Activated naive CD4-positive, alpha-beta T cell (primary cell): ENCODE measurements at places on chromosomes 2 and 18.

GRCh38 chr2:27690052-27690451, 26.4 kb downstream of the SLC4A1AP start:
- no peak for DNase-seq

GRCh38 chr2:40450796-40451430, 977 bp downstream of the SLC8A1 start:
- no peak for DNase-seq

GRCh38 chr2:58186501-58186900, 54.6 kb downstream of the FANCL start:
- no peak for DNase-seq

GRCh38 chr2:18132697-18133096, 254.2 kb downstream of the KCNS3 start:
- DNase-seq = no peak

DNA sequence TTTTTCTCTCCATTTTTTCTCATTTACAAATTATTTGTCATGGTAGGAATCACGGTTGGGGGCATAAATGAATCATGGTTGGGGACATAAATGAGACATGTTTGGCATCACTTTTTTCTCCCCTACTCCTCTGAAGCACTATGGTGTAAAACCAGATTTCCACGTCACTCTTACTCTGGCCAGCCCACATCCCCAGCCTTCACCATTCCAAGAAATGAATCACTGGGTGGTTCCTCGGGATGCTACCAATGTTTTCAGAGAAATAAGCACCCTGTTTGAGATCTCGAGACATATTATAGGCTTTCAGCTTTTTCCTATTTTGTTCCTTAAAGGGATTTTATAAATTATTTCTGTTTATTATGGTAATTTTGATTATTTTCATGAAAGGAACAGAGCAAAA, 155.0 kb upstream of the SLC8A1 start:
- DNase-seq = no peak

DNA sequence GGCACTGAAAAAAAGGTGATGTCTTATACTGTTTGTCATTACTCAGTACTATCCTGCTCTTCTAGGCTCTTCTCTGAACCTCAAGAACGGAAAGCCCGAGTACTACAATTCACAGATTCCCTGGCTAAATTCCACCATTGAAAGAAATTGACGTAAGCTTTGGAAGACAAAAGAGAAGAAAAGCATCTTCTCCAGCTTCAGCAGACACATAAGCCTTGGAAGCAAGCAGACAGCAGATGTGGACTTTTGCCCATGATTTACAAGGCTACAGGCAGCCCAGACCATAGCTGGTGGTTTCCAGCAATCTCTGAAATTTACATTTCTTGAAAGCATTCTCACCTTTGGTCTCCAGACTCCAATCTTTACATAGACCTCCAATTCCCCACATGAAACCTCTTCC, 289.0 kb downstream of the C1D start:
- no peak for DNase-seq

GRCh38 chr2:64819774-64820688, 166.3 kb upstream of the SERTAD2 start:
- DNase-seq = no peak

DNA sequence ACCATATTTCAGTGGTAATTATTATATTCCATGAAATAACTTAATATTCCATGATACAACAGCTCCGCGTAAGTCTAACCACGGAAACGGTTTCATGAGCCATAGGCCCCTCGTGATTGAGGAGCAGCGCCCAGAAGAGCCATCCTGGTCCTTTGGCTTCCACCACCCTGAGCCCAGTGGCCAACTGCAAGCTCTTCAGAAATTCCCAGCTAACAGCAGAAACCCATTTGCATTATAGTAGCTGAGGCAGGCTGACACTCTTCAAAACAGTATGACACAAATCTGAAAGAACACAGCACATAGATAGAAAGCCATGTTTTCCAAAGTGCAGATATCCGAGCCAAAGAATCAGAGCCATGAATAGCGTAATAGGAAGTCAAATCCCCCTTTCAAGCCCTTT, 120.9 kb upstream of the NFATC1 start:
- DNase-seq = no peak

- DNase-seq = no peak
These were observed 4.2 kb downstream of the KYNU start for GRCh38 chr2:142881619-142882018.

GRCh38 chr2:73759904-73760303, 20.0 kb downstream of the DUSP11 start:
- DNase-seq = no peak

GRCh38 chr2:63855418-63856302, 14.0 kb downstream of the UGP2 start:
- peak; percentile 5 for DNase-seq

GRCh38 chr18:9764011-9764481, 55.9 kb downstream of the RAB31 start:
- no peak for DNase-seq

DNA sequence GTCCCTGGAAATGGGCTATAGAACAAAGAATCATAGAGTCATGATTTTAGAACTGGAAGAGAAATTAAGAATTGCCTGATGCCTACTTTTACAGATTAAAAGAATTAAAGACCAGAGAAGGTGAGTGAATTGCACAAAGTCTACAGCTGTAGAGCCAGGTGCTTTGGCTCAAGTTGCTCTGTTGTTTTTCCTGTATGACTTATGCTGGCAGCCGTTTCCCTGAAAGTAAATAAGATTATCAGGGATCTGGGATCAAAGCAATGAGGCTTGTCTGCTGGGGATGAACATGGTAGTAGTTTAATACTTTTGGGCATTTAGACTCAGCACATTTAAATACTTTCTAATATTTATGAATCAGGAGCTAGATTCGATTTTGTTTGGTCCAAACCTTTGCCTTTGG, 166.9 kb downstream of the PRPF40A start:
- no peak for DNase-seq

DNA sequence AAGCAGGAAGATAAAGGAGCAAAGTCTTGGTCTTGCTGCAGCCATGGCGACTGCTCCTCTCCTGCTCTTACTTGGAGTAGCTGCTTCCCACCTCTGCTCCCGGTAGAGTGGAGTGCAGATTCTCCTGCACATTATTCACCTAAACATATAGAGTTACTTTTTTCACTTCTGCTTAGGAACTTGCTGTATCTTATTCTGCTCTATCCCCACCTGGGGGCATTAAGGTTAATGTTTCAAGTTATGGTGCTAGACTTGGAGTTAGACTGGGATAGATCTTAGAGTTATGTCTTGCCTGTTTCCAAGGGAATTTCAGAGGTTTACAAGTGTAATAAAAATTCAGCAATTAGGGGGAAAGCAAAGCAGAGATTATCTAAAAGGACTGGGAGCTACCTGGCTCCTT, 144.2 kb downstream of the SETBP1 start:
- DNase-seq = no peak

DNA sequence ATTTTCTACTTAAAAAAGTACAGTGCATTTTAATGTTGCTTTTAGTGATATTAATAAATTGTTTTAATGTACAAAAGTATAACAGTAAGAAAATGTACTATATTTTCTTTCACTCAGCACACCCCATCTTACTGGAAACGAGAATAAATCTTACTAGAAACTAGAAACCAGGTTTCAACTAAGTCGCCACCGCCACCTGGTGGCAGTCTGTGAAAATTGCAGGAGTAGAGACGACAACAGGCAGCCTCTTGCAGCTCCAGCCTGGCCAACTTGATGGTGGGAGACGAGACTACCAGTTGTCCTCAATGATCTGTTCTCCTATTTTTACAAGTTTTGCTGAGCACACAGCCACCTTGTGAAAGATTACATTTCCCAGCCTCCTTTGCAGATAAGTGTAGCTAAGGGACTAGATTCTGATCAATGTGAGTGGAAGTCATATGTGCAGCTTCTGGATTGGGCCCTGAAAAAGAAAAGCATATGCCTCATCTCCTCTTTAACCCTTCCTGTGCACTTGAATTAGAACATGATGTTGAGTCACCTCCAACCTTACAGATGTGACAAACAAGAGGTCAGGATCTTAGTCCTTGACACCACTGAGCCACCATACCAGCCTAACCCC, 8.7 kb downstream of the OTOF start:
- no peak for DNase-seq

GRCh38 chr2:65465124-65465523, 32.7 kb upstream of the SPRED2 start:
- no peak for DNase-seq

- DNase-seq = no peak
These were observed 4.7 kb downstream of the SERTAD2 start for GRCh38 chr2:64649013-64649484.

- DNase-seq = no peak
These were observed 131.5 kb downstream of the ZNF532 start for GRCh38 chr18:58996131-58996641.

GRCh38 chr2:55033076-55033742, 17.0 kb downstream of the RTN4 start:
- DNase-seq = no peak

DNA sequence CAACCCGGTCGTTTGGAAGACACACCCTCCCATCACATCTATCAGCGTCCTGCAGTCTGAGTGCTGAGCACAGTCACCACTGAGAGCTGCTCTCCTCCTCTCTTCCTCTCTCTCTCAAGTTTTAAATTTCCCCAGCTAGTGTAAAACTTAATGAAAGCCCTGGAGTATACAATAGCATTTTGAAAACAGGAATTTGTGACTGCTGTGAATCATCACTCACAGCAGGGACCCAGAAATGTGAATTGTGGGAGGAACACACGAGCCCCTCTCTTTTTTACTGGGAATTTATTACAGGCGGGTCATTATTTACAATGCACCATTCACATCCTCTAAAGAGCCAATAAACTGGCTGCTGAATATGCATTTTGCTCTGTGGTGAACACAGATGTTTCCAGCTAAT, 185.0 kb upstream of the SMIM21 start:
- DNase-seq = no peak

DNA sequence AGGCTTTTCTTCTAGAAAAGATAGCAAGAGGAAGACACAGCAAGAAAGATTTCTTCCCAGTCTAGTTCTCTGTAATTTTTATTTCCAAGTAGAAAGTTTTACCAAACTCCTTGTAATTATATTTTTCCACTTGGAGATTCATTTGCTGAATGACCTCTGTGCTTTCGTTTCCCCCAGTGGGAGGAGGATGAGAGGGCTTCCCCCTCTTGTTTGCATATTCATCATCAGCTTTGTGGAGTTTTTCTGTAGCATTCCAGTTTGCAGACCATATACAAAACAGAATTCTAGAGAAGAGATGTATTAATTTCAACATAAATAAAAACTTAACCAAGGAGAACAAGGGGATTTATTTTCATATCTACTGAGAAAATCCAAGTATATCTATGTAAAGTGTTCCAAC, 51.3 kb downstream of the RMDN2 start:
- no peak for DNase-seq

GRCh38 chr18:9521770-9522169, 46.5 kb downstream of the RALBP1 start:
- DNase-seq = no peak

DNA sequence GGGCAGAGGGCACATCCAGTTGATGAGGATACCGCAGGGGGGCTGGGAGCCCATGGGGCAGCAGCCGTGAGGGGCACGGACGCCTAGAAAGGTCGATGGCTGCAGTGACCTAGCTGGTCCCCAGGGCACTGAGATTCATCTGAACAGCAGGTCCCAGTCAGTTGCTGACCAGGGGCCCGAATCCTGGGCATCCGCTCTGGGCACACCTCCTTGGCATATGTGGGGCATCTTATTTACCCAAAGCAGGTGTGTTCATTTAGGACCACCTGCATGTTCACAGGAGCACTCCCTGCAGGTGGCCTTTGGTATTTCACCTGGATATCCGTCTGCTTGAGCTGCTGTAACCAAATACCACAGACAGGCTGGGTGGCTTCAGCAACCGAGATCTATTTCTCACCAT, 72.0 kb upstream of the ODC1 start:
- no peak for DNase-seq
